ENCODE measurements at places on chromosomes 5 and 9.

- DNase-seq = peak; percentile 77
These were observed 118.8 kb downstream of the WNK2 start for GRCh38 chr9:93302586-93303257.

GRCh38 chr5:92662741-92663140 is 918.3 kb downstream of the NR2F1-AS1 start:
- DNase-seq = no peak

DNA sequence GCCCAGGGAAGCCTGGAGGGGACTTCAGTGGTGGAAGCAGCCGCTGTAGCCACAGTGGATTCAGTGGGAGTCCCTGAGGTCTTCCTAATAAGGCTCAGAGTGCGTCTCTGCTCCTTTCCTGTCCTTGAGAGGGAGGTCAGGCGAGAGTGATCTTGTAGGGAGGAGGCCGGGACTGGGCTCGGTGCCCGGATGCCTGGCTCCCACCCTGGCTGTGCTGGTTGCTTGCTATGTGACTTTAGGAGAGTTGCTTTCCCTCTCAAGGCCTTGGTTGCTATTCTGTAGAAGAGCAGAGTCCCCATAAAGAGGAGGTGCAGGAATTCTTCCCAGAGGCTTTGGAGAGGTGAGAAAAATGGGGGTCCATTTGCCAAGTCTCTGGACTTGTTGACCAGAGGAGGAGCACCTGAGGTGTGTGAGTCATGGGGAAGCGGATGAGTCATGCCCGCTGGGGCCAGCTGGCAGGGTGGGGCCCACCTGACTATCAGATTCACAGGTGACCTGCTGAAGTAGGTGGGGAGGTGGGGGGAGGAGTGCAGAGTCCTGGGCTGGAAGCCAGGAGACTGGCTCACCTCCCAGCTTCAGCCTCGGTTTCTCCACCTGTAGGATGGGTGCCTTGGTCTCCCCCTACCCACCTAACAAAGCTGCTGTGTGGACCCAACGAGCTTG is 13.8 kb downstream of the GSN start:
- DNase-seq = peak; percentile 63

GRCh38 chr5:127009784-127010183 is 20.6 kb downstream of the MARCHF3 start:
- DNase-seq = no peak

- DNase-seq = peak; percentile 60
These were observed 81.4 kb downstream of the C9orf152 start for GRCh38 chr9:110126499-110126941.

- DNase-seq = peak; percentile 14
These were observed 1.2 kb upstream of the CKS2 start for GRCh38 chr9:89309608-89310474.

GRCh38 chr5:127870914-127871313 is 167.7 kb downstream of the CCDC192 start:
- DNase-seq = peak; percentile 44

DNA sequence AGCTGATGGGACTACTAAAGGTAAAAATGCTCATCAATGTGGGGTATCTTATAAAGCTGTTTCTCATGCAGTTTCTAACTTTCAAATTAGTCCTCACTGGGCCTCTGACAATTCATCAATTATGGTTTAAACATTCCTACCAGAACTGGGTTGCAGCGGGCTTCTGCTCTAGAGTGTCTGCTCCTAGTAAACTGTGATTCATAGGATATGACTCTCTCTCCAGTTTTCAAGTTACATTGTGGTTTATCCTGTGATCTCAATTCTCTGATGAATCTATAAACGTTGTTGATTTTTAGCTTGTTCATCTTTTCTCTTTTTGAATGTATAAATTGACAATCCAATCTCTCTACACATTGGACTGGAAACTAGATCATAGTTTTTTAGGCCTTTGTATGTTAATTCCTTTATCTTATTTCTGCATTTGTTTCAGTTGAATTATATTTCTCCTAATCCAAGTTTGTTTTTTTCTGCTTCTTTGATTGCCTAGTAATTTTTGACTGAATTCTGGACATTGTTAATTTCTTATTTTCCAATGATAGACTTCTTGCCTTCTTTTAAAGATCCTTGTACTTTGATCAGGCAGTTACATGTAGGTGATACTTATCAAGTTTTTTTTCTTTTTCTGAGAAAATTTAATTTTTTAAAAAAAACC is 822.6 kb downstream of the TLE1 start:
- DNase-seq = peak; percentile 36

GRCh38 chr9:137276473-137277328 is 825 bp upstream of the TOR4A start:
- DNase-seq = peak; percentile 69

- DNase-seq = no peak
These were observed 35.6 kb downstream of the PLAC8L1 start for GRCh38 chr5:146069780-146070099.
